Pancreas (tissue), 10 donors: ENCODE measurements at places on chromosomes 12 and 14. TPM values are rescaled to one million over a fixed set of nuclear protein-coding genes. Genes with fewer than 3 reads are reported as not detected.

The RAD52 gene
- 6.1 TPM for total RNA-seq

The RNF41 gene
- 17.8 TPM for total RNA-seq

- H3K36me3 ChIP-seq: no peaks in the 10 kb centered on the region
- no peak overlapping the region for H3K27ac ChIP-seq
- no peak for DNase-seq
- no peak overlapping the region for H3K4me3 ChIP-seq
Measured at GRCh38 chr14:51081209-51081608, 13.7 kb downstream of the TRIM9 start.

GRCh38 chr12:96352161-96352835 is 47.9 kb downstream of the CDK17 start:
- H3K27me3 ChIP-seq: no peaks in the 10 kb centered on the region
- no peak overlapping the region for H3K27ac ChIP-seq
- DNase-seq: no peak
- H3K36me3 ChIP-seq: no peaks in the 10 kb centered on the region
- H3K4me3 ChIP-seq: no peak overlapping the region
- peaks cover 21% of the 10 kb centered on the region for H3K4me1 ChIP-seq

DNA sequence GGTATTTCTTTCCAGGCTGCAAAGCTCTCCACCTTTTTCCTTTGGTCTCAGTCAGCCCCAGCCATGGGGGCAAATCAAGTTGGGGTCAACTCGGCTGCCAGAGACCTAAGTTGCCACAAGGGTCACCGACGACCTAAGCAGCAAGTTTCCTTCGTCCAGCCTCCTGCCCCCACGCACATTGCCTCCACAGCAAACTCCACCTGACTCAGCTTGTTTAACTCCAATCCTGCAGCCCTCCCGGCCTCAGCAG is 767 bp upstream of the KCNMB4 start:
- no peak overlapping the region for H3K27ac ChIP-seq
- H3K4me3 ChIP-seq: peak overlapping the region; percentile 65
- H3K27me3 ChIP-seq: no peaks in the 10 kb centered on the region
- no peak for DNase-seq
